ENCODE measurements at places on chromosomes 2 and 18.

GRCh38 chr2:72780477-72780876, 45.4 kb downstream of the EXOC6B start:
- peak; percentile 49 for DNase-seq

DNA sequence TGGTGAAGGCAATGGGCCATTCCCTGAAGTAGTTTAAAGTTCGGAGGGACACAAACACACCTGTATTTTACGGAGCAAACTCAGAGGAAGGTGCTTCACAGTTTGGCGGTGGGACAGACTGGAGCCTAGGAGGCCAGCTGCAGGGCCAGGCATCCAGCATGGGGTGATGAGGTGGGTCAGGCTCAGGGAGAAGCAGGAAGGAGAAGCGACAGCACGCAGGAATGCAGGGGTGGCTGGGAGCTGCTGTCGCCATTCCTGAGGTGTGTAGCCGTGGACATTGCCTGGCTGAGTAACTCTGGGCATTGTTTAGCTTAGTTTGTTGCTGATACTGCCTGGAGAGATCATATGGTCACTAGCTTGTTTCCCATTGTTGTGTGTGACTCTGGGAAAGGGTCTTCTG, 35.8 kb upstream of the METTL21A start:
- DNase-seq: no peak

GRCh38 chr18:50786864-50787263, 33.0 kb downstream of the MRO start:
- no peak for DNase-seq

DNA sequence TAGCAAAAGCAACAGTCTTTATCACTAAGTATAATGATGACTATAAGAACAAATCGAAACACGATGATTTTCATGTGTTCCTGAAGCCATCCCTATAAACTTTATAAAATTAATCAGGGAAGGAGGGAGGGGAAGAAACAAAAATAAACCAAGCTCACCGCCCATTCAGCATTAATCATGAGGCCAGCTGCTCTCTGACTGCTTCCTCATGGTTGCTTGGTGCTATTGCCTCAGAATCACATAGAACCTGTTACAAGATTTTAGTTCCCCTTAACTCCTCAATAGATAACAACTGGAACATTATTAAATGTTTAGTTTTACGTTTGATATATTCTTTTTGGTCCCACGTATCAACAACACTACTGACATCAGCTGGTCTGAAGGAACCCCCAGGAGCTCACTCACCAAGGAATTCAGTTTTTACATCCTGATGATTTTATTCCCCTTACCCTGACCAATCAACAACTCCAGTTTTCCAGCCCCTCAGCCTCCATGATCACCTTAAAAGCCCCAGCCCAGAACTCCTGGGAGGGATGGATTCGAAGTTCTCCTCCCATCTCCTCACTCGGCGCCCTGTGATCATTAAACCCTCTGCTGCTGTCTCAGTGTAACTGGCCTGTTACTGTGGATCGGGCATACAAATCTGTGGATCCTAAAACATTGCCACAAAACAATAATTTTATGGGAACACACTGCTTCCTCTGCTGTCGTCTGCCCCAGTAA, 10.6 kb upstream of the HNRNPLL start:
- DNase-seq: no peak

GRCh38 chr18:72630991-72631390, 86.8 kb upstream of the CBLN2 start:
- no peak for DNase-seq
